ENCODE measurements at places on chromosomes 13 and 19. TPM values are rescaled to one million over a fixed set of nuclear protein-coding genes. Genes with fewer than 3 reads are reported as not detected.

Gene IGFL1
- total RNA-seq: 4.8 TPM

Gene KBTBD7
- total RNA-seq: 10.5 TPM

Gene IL17D
- 1.5 TPM for total RNA-seq

Gene FXYD3
- total RNA-seq: 1,352 TPM

Gene FGF22
- total RNA-seq: not detected

Gene NOVA2
- 0.87 TPM for total RNA-seq

DNA sequence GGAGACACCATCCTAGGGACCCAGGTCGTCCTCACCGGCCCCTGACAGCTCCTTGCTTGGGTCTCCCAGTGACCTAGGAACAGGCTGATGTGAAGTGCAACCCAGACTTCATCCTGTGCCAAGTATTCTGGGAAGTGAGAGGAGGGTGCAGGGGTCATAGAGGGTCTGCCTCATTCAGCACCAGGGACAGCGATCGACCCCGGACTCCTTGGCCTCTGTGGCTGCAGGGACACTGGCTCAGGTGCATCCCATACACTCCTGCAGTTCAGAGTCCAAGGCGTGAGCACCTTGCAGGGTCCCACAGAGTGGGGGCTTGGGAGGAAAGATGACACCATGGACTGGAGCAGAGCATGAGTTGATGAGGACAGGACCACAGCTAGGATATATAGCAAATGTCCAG is 10.0 kb upstream of the OR10H2 start:
- no peak overlapping the region for H3K4me3 ChIP-seq
- peaks cover 10% of the 10 kb centered on the region for H3K27me3 ChIP-seq
- no peak for DNase-seq

- no peaks in the 10 kb centered on the region for H3K4me1 ChIP-seq
- no peak for DNase-seq
- no peaks in the 10 kb centered on the region for H3K27me3 ChIP-seq
- H3K36me3 ChIP-seq: no peaks in the 10 kb centered on the region
- no peak overlapping the region for H3K27ac ChIP-seq
- H3K4me3 ChIP-seq: no peak overlapping the region
These were observed 6.5 kb downstream of the TNFSF13B start for GRCh38 chr13:108276060-108276459.

GRCh38 chr19:48695743-48696352 is at the start of gene FUT2:
FUT2 (plus strand) TSS chr19:48695971; CDS start chr19:48702957, 6,986 bp downstream.
- H3K27ac ChIP-seq: no peak within 1 kb of the TSS
- no peaks in the 10 kb centered on the region for H3K4me1 ChIP-seq
- no peaks in the 10 kb centered on the region for H3K27me3 ChIP-seq
- no peak for DNase-seq
- H3K36me3 ChIP-seq: no peaks in the 10 kb centered on the region
- no peak within 1 kb of the TSS for H3K4me3 ChIP-seq

- H3K4me1 ChIP-seq: peaks cover 2% of the 10 kb centered on the region
- H3K4me3 ChIP-seq: no peak overlapping the region
- no peak for DNase-seq
- H3K36me3 ChIP-seq: no peaks in the 10 kb centered on the region
- H3K27me3 ChIP-seq: no peaks in the 10 kb centered on the region
These were observed 42.2 kb upstream of the SERP2 start for GRCh38 chr13:44331446-44331845.

DNA sequence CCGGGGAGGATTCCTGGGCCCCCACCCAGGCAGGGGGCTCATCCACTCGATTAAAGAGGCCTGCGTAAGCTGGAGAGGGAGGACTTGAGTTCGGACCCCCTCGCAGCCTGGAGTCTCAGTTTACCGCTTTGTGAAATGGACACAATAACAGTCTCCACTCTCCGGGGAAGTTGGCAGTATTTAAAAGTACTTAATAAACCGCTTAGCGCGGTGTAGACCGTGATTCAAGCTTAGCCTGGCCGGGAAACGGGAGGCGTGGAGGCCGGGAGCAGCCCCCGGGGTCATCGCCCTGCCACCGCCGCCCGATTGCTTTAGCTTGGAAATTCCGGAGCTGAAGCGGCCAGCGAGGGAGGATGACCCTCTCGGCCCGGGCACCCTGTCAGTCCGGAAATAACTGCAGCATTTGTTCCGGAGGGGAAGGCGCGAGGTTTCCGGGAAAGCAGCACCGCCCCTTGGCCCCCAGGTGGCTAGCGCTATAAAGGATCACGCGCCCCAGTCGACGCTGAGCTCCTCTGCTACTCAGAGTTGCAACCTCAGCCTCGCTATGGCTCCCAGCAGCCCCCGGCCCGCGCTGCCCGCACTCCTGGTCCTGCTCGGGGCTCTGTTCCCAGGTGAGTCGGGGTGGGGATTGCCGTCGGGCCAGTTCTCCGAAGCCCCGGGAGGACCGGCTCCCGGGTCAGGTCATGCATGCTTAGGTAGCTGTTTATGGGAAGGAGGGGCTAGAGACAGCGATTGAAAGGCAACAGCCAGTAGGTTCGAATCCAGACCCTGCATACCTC is at the start of gene ICAM1:
TSS of gene ICAM1 (plus strand) at position 505 of the 779 bp plus-strand sequence. CDS start at position 545, 40 bp downstream.
- no peaks in the 10 kb centered on the region for H3K36me3 ChIP-seq
- peak within 1 kb of the TSS; percentile 19 for H3K4me3 ChIP-seq
- peak within 1 kb of the TSS; percentile 47 for H3K27ac ChIP-seq
- peak; percentile 54 for DNase-seq
- no peaks in the 10 kb centered on the region for H3K4me1 ChIP-seq

DNA sequence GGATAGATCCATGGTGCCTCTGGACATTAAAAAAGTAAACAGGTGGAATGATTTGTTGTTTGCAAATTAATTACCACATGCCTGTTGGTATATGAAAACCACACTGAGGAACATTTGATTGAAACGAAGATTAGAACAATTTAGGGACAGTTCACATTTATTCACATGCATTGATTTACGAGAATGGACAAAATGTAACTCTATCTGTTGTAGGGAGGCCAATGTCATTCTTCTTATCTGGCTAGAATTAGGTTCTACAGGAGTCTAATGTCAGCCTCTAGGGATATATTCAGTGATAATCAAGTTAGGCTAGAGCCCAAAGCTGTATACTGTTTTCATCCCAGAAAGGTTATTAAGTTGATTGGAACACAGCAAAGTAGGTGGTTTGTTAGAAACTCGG is 125.4 kb downstream of the COL4A2 start:
- no peak for DNase-seq
- H3K4me3 ChIP-seq: no peak overlapping the region
- no peaks in the 10 kb centered on the region for H3K27me3 ChIP-seq
- no peaks in the 10 kb centered on the region for H3K36me3 ChIP-seq
- H3K27ac ChIP-seq: peak overlapping the region; percentile 41

GRCh38 chr19:36973021-36973843 is 57.1 kb downstream of the ZNF568 start:
- peaks cover 4% of the 10 kb centered on the region for H3K4me1 ChIP-seq
- H3K36me3 ChIP-seq: no peaks in the 10 kb centered on the region
- peak overlapping the region; percentile 75 for H3K27ac ChIP-seq
- no peaks in the 10 kb centered on the region for H3K27me3 ChIP-seq
- H3K4me3 ChIP-seq: peak overlapping the region; percentile 55
- peak; percentile 80 for DNase-seq

GRCh38 chr13:97724450-97724849 is 229.0 kb upstream of the IPO5 start:
- no peak for DNase-seq
- H3K36me3 ChIP-seq: no peaks in the 10 kb centered on the region
- no peak overlapping the region for H3K27ac ChIP-seq

DNA sequence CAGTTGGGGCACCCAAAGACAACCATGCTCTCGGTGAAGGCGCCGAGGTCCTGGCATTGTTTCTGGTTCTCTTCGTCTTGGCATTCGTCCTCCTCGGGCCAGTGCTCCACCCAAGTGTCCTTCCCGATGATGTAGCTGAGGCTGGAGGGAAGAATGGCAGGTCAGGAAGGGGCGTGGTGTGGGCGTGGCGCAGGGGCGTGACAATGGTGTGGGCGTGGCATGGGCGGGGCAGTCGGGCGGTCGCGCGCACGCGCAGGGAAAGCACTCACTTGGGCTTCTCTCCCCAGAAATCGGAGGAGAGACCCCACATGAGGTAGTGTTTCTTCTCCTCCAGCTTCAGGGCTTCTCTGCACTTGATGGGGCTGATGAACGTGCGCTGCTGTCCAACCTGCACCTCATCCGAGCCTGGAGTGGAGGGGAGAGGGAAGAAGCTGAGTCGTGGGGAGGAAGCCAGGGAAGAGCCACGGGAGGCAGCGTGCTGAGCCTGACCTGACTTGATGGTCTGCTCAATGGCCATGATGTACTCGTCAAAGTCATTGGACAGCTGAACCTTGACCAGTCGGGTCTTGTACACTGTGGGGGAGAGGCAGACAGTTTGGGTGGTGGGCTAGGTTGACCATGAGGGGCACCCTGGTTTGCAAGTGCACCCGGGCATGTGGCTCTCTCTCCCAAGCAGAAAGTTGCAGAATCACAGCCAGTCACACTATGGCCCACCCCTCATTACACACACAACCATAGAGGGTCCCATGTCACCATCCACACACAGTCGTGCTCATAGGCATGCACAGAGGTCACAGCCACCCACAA is 8.1 kb upstream of the TNFSF14 start:
- H3K4me3 ChIP-seq: no peak overlapping the region
- no peak overlapping the region for H3K27ac ChIP-seq
- H3K36me3 ChIP-seq: no peaks in the 10 kb centered on the region
- no peaks in the 10 kb centered on the region for H3K27me3 ChIP-seq
- H3K4me1 ChIP-seq: no peaks in the 10 kb centered on the region

DNA sequence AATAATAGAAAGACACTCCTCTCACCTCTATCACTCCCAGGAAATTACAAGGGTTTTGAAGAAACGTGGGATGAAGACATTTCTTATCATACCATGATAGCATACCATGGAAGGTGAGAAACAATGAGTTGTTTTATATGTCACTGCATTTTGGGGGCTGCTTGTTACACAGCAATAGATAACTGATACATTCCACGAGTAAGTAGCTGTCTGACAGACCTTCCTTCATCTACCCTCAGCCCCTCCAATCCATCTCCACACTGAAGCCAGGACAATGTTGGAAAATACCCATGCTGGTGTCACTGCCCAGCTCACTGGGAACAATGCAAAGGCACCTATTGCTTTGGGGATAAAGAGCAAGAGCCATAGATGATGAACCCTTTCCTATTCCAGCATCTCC is 68.9 kb upstream of the USP29 start:
- H3K4me1 ChIP-seq: no peaks in the 10 kb centered on the region
- H3K27ac ChIP-seq: no peak overlapping the region
- no peak overlapping the region for H3K4me3 ChIP-seq
- H3K36me3 ChIP-seq: no peaks in the 10 kb centered on the region

DNA sequence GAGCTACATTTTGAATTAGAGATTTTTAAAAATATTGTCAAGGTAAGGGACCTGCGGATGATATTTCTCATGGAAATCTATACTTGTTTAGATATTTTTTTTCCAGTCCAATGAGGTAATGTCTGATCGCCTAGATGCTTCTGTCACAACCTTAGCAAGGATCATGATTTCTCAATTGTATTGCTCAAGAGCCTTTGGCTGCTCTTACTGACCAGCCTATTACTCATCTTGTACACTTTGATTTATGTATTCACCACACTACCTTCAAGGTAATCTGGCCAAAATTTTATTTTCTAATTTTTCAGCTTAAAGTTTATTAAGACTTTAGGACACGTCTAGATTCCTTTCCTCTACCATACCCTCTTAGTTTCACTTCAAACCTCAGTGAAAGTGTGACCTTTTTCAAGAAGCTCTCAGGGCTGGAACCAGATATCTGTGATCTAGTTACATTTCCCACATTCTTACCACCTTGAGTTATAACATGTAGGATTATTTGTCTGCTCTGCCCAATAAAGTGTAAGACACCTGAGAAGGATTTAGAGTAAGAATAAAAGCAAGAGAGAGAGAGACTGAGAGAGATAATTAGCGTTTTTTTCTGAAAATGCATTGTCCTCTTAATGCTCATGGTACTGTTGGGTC is 197.1 kb downstream of the ITGBL1 start:
- H3K4me3 ChIP-seq: no peak overlapping the region
- no peak for DNase-seq
- H3K4me1 ChIP-seq: no peaks in the 10 kb centered on the region

DNA sequence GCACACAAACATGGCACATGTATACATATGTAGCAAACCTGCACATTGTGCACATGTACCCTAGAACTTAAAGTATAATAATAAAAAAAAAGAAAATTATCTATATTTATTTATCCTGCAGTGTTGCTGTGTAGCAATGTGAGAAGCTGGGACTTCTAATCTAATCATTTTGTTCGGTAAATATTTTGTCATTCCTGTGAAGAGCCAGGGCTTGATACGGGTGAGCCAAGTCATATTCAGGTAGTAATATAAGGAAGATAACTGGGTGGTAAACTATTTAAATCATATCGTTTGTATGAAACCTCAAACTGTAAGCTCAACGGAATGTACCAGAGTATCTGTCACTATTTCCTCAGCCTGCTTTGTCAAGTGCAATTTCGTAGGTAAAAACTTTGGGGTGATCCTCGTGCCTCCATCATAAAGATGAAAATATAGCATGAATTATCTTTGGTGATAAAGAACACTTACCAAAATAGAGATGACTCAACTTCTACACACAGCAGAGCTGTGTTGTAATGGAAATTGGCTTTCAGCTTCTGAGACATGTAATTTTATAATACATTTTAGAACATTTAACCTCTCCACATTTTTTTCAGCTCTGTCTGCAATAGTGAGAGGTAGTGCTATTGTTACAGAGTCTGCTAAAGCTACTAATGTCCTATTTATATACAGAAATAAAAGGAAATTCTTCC is 92.9 kb downstream of the PCDH9 start:
- no peak overlapping the region for H3K27ac ChIP-seq
- no peaks in the 10 kb centered on the region for H3K27me3 ChIP-seq
- H3K36me3 ChIP-seq: no peaks in the 10 kb centered on the region
- H3K4me3 ChIP-seq: no peak overlapping the region
- no peak for DNase-seq

GRCh38 chr19:46746281-46747057 is at the start of gene STRN4:
STRN4 (minus strand) TSS chr19:46746450; CDS start chr19:46746430, 20 bp downstream.
- no peak for DNase-seq
- H3K4me1 ChIP-seq: peaks cover 5% of the 10 kb centered on the region
- peak within 1 kb of the TSS; percentile 98 for H3K4me3 ChIP-seq
- no peaks in the 10 kb centered on the region for H3K36me3 ChIP-seq

- no peaks in the 10 kb centered on the region for H3K4me1 ChIP-seq
- no peaks in the 10 kb centered on the region for H3K27me3 ChIP-seq
- no peaks in the 10 kb centered on the region for H3K36me3 ChIP-seq
- no peak overlapping the region for H3K4me3 ChIP-seq
- no peak for DNase-seq
These were observed 107.2 kb downstream of the RAB20 start for GRCh38 chr13:110454227-110454859.

- DNase-seq: no peak
- no peak overlapping the region for H3K27ac ChIP-seq
- H3K36me3 ChIP-seq: peaks cover 13% of the 10 kb centered on the region
- no peaks in the 10 kb centered on the region for H3K27me3 ChIP-seq
- no peak overlapping the region for H3K4me3 ChIP-seq
- H3K4me1 ChIP-seq: peaks cover 6% of the 10 kb centered on the region
These were observed 11.3 kb downstream of the ELAVL1 start for GRCh38 chr19:7994114-7994513.

GRCh38 chr13:51826606-51827005 is 18.4 kb downstream of the TMEM272 start:
- no peaks in the 10 kb centered on the region for H3K27me3 ChIP-seq
- H3K4me1 ChIP-seq: no peaks in the 10 kb centered on the region
- peak; percentile 31 for DNase-seq
- H3K4me3 ChIP-seq: no peak overlapping the region
- H3K36me3 ChIP-seq: no peaks in the 10 kb centered on the region
- no peak overlapping the region for H3K27ac ChIP-seq

Measured in prostate gland (tissue), 2 donors.